ENCODE measurements at places on chromosomes 16 and 17. TPM values are rescaled to one million over a fixed set of nuclear protein-coding genes. Genes with fewer than 3 reads are reported as not detected.
A peak's percentile ranks its signal among the peaks of the same experiment; 100 is the strongest.

CCL7 gene
- total RNA-seq, result 1.9 TPM

DNA sequence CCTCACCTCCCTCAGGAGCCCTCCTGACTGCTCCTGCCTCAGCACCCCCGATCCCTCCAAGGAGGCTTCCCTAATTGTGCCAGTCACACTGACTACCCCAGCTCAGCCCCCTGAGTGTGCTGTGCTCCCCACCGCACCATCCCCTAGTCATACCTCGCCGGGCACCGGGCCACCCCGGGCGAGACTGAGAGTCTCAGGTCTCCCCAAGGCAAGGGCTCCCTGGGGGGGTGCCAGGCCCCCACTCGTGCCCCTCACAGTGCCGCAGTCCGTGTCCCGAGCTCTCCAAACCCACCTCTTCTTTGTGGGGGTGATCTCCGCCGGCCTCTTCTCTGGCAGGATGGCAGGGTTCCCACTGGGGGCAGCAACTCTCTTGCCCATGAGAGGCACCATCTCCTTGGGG, 3.2 kb downstream of the TRPV3 start:
- no peak for DNase-seq

- DNase-seq, result peak; percentile 65
These were observed 344 bp downstream of the PSME3IP1 start for GRCh38 chr16:57185446-57185944.

DNA sequence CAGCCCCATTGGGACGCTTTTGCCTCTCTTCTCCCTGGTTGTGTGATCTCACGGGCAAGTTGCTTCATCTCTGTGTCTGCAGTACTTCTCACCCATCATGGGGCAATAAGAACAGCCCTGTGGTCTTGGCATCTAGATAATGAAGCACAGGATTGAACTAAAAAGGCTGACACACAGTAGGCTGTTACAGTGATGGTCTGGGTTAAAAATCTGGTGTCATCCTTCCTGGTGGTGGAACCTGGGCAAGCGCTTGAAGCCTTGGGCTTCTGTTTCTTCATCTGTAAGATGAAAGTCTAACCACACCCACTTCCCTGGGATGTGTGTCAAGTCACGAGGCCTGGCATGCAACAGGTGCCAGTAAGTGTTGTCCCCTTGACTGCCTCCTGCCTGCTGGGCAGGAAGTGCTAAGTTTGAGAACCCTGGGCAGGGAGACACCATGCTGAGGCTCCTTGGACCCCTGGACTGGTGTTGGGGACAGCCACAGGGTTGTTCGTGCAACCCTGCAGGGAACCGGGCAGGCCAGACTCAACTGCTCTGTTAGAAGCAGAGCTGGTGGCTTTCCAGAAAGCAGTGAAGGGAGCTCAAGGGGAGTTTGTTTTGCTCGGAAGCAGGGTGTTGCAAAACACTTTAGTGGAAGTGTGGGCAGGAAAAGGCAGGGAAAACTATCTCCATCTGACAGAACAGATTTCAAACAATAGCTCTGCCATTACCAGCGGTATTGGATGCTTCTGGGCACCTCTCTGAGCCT, 5.9 kb upstream of the MAP2K3 start:
- DNase-seq, result no peak

SULT1A4 gene
- total RNA-seq, result 39.2 TPM

DNA sequence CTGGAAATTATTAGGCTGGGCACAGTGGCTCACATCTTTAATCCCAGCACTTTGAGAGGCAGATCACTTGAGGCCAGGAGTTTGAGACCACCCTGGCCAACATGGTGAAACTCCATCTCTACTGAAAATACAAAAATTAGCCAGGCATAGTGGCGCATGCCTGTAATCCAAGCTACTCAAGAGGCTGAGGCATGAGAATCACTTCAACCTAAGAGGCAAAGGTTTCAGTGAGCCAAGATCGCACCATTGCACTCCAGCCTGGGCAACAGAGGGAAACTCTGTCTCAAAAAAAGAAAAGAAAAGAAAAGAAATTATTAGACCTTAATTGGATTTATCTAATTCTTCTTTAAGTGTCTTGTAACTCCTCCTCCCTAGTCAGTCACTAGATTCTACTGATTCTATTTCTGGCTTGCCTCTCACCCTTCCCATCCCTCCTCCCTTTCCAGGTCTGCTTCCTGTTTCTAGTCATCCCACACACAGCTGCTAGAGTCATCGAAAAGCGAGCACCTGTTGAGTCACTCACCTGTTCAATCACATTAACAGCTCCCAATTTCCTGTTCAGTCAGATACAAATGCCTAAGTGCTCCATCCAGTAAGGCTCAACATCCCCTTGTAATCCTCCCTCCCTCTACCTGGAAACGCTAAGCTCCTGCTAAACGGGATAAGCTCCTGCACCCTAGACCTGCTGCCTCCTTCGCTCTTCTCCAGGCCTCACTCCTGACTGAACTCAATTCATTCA, 34.6 kb downstream of the ERN1 start:
- no peak for DNase-seq

NHLRC4 gene
- 1.2 TPM for total RNA-seq

SERPINF2 gene
- total RNA-seq, result 28.8 TPM

DNA sequence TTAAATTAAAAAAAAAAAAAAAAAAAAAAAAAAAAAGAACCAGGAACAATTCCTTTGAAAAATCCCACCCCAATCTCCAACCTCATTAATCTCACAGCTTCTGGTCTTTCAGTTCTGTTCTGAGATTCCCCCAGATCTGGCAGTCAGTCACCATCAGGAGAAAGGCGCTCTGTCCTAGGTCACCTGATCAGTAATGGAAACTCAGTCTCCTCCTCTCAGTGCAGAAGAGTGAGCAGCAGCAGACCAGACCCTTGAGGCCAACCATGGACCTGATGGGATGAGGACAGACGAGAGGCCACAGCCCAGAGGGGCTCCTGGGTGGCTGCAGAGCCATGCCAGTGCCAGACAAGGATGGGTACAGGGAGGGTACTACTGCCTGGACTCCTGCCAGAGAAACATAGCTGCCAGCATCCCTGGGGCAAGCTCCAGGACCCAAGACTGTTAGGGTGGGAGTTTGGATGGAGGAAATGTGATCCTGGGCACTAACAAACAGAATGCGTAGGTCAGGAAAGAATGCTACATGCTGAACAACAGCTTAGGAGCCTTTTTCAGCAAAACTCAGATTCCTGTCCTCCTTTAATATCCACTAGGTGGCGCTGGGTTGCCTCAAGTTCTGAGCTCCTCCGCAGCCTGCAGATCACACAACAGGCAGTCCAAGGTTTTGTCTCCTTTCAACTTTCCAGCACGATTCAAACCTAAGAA, 28.7 kb downstream of the MPG start:
- DNase-seq, result no peak

DNA sequence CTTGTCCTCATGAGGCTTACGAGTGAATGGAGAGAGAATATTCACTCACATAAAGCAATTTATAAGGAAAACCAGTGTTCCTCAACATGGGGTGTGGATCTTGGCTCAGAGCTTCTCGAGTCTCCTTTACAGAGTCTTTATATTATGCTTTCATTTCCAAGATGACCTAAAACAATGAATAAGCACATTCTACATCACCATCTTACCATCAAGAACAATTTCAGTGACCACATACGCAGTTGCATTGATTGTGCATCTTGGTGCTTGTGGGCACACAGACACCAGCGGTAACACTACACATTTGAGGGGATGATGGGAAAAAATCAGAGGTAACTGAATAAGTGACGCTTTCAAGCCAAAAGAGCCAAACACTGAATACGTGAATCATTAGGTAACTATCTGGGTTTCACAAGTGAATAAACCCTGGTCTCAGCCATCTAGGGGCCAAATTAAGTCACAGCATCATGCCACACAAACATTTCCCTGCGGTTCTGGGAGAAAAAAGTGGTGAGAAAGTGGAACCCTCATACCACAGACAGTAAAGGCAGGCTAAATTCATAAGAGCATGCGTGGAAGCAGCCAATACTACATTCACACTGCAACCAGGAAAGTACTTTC, 9.4 kb downstream of the CWC25 start:
- DNase-seq, result no peak

METTL22 gene
- 29.7 TPM for total RNA-seq

DNA sequence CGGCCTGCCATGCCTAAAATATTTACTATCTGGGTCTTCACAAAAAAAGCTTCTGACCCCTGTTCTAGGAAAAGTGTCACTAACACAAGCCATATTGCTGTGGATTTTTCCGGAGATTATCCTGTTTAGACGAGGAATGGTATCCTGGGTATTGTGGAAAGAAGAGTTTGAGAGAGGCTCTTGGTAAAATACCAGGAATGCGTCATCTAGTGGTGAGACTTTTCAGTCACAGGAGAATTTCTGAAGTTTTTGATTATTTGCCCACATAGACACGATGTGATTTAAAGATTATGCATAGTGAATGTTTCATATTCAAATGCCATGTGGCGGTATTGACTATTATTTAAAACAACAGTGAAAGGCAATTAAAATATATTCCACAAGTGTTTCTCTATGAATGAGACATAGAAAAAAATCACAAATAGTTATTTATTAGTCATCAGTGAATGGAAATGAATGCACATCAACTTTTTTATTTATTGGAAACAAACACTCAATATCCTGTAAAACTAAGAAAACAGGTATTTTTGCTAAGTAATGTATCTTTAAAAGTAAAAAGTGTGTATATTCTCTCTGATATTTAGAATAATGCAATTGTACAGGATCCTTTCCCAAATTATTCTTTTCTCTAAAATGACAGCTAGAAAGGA, 7.8 kb downstream of the KRT28 start:
- DNase-seq, result no peak

KRT36 gene
- total RNA-seq, result not detected

Measured in omental fat pad (tissue), 4 donors.